ENCODE measurements at places on chromosomes 5 and 9.

DNA sequence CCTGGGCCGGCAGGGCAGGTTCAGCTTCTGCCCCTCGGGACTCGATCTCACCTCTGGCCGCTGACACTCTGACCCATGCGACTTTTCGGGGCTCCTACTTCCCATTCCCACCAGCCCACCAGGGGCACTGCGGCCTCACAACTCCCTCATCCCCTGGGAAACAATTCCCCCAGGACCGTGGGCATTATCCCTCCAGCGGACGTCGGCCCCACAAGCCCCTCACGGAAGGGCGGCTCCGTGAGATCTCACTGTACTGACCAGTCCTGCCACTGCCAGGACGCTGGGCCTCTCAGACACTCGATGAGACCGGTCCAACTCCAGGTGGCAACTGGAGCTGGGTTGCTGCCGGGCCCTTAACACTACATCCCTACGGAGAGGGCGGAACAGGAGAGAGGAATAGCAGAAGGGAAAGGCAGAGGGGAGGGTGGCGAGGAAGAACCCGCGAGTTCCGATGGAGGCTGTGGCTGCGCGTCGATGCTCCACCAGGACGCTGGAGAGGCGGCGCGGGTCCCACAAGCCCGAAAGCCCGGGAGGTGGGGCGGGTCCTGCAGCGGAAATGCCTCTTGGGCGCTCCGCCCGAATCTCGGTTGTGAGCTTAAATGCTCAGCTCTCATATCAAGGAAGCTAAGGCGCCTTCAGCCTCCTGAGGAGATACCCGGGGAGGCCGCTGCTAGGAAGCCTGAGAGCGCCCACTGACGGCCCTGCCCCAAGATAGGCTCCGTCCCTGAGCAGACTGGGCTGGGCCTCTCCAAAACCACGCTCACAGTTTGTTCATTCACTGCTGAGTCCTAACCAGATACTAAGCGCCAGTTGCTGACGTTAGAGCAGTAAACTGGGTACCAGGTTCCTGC is 36.3 kb downstream of the VCP start:
- no peak for DNase-seq

DNA sequence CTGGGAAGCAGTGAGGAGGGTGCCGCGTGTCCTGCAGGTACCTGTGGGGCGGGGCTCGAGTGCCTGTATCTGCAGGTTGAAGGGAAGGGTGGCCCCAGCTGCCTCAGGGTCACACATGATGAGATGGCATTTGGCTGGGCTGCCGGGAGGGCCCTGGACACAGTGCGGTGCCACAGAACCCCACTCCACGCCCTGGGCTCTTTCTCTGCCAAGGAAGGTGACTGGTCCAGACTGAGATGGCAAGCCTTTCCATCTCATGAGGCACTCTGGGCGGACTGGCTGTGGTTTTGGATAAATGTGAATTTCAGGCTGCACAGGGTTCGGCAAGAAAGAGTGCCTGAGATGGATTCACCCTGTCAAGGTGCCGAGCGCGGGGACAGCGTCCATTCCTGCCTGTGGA is 69.4 kb downstream of the FGF18 start:
- no peak for DNase-seq

DNA sequence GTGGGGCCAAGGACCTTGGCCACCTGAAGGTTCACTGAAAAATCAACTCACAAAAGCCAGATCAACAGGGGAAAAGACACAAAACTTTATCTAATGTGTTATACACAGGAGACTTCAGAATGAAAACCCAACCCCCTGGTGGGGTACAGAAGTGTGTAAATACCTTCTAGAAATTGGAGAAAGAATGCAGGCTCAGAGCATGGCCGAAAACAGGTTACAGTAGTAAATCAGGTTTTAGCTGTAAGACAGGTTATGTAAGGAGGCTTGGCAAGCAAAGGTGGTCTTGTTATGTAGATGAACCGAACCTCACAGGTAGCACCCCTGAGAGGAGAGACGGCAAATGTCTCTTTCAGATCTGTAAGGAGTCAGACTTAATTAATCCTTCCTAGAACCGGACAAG is 10.0 kb downstream of the CEMIP2 start:
- DNase-seq: no peak

DNA sequence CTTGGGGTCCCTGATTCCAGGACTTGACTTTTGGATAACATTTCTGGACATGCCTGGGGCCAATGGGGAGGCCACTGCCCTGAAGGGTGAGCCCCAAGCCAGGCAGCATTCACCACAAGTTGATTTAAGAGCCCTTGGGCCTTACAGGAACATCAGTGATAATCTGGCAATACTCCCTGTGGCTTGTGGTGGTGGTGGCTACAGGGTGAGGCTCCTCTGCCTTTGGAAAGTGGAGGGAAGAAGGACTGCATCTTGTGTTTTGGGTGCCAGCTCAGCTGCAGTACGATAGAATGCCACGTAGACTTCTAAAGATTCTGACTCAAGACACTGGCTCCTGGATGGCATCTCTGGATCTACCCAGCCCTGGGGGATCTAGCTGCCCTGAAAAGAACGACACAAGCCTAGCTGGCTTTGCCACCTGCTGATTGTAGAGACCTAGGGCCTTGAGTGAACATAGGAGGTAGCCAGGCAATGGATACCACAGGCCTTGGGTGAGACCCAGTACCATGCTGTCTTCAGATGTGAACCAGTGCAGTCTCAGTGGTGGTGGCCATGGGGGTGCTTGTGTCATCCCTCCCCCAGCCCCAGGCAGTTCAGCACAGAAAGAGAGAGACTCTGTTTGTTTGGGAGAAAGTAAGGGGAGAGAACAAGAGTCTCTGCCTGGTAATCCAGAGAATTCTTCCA is 79.0 kb upstream of the DAP start:
- no peak for DNase-seq

DNA sequence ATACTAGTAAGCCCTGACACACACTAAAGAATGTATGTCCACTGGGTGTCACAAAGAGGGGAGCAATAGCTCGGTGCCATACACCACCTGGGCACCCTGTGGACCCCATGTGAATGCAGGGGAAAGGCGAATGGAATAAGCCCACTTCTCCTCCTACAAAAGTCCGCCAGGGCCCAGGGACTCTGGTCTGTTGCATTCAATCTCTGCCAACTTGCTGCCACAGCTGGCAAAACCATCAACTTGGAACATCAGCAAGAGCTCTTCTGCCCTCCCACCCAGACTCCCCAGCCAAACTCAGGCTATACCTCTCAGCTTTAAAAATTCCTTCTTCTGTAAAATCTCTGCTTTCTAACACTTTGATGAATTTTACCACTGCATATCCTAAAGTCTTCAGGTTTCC is 54.5 kb downstream of the PFDN1 start:
- DNase-seq: no peak

GRCh38 chr5:1725641-1726468 is 73.8 kb downstream of the MRPL36 start:
- no peak for DNase-seq

- no peak for DNase-seq
Measured at GRCh38 chr9:110143485-110143884, 64.5 kb downstream of the C9orf152 start.

GRCh38 chr5:96065685-96066385 is 104.2 kb upstream of the ELL2 start:
- DNase-seq: no peak

All from right renal cortex interstitium (tissue), 3 donors.